Stimulated activated CD8-positive, alpha-beta memory T cell treated with anti-CD3 and anti-CD28 coated beads, Interleukin-4, amount 100 ng/mL, for 4 hours (primary cell): ENCODE measurements at places on chromosomes 3 and 15.

DNA sequence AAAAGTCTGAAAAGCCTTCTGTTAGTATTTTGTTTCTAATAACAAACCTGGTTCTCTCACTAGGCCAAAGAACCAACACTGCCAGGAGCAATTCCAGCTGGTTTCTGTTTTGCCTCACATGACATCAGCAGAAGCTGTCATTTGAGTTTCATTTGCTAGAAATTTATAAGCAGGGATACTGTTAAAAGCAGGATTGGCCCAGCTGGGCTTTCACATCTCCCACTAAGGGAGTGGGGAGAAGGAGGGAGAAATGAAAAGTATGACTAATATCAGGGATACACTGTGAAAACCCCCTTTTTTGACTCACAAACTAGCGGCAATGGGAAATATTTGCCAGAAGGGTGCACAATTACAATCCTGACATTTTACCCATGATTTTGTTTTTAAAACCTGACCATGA is 5.3 kb downstream of the CCDC80 start:
- no peak for DNase-seq

- no peak for DNase-seq
These were observed 26.2 kb downstream of the ARPP21 start for GRCh38 chr3:35665390-35666055.

- no peak for DNase-seq
These were observed 47.9 kb downstream of the SEMA3G start for GRCh38 chr3:52396907-52397591.

DNA sequence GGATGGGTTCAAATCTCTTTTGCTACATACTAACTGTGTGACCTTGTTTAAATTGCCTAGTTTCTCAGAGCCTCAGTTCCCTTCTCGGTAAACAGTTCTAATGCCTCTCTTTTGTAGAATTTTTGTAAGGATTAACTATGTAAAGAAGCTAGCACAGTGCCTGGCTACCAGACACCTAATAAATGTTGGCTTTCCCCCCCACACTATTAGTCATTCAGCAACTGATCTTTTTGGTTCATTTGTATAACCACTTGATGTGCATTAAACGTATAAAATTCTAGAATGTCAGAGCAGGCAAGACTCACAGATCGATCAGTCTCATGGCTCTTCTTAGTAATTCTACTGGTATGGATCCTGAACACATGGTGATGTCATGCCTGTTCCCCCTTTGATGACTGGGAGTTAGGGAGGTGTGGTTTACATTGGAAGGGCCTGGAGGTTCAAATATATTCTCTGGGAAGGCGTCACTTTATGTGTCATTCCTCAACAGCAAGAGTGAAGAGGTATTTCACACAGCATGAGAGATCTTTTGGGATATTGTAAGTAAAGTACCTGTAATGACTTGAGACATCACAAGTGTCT is 6.5 kb downstream of the TAGLN3 start:
- no peak for DNase-seq

DNA sequence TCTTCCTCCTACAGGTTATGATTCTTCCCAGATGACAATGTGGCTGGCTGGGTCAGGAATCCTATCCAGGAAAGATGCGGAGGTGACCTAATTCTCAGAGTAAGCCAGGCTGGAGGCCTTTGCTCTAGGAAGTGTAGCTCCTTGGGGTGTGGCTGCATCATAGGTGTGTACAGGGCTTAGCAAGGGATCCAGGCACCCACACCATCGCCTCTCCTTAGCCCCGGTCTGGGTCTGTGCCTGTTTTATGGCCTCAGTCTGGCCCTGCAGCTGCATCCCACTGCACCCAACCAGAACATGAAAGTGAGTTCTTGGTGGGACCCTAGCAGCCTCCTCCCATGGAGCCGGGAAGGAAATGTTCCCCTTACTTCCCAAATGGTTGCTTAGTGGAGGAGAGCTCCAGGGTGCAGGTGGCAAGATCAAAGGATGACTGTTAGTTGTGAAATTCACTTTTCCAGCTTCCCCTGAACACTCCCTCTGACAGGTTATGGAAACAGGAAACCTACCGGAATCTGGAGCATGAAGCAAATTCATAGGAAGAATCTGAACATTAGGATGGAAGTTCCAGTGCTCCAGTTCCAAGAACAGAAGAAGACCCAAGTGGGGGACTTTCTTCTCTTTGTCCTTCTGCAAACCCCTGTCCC is 2.7 kb upstream of the AMOTL2 start:
- DNase-seq, result no peak

DNA sequence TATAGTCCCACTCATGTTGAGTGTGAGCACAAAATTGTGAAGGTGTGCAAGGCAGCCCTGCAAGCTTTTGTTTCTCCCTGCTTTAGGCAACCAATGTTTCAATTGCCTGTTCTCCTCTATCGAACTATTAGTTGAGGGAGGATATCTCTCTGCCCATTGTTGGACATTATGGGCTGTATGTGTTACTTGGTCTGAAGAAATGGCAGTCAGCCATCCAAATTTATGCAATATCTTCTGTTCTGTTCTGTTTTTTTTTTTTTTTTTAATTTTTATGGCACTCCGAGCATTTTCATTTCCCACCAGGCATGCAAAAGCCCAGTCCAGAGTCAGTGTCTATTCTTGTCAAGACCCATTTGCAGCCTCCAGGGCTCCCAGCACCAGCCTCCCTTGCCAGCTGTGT is 44.0 kb downstream of the ANAPC13 start:
- no peak for DNase-seq

DNA sequence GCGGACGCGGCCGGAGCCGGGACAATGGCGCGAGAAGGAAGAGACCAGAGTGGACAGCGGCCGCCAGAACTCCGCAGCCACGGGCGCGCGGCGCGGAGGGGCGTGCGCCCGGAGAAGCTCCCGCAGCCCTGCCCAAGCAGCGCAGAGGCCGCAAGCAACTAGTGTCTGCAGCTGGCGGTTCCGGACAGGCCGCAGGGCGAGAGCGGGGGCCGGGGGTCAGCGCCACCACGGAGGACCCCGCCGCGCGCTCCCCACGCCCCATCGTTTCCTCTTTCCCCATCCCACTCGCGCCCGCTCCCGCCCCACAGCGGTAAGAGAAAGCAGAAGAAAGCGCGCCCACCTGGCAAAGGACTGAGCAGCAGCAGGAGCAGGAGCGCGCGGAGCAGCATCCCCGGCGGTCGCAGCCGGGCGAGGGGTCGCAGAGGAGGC is 440 bp downstream of the PRTG start:
- no peak for DNase-seq

DNA sequence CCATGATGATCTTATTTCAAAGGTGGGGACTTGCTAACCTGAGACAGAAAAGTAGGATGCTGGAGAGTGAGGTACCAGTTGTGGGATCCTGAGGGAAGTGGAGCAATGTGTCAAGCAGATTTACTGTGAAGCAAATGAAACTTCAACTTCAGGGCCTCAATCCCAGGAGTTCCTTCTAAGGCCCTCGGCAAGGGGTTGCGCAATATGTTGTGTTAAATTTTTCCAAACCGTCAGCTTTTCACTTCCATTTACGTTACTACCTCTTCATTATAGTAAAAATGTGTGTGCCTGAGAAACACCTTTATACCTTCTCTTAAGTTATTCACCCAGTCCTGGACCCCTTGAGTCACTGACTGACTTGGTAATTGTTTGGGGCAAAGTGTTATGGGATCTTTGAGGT is 42.5 kb upstream of the KCNH8 start:
- DNase-seq, result no peak

- no peak for DNase-seq
These were observed 281.9 kb upstream of the DPH6 start for GRCh38 chr15:35827911-35828310.

GRCh38 chr15:91769894-91770293 is 83.6 kb upstream of the SLCO3A1 start:
- DNase-seq, result no peak
